ENCODE measurements at places on chromosomes 3 and 15.

- DNase-seq, result no peak
Measured at GRCh38 chr3:197599089-197599765, 43.5 kb upstream of the BDH1 start.

- DNase-seq, result no peak
Measured at GRCh38 chr3:157065201-157065600, 94.7 kb downstream of the CCNL1 start.

DNA sequence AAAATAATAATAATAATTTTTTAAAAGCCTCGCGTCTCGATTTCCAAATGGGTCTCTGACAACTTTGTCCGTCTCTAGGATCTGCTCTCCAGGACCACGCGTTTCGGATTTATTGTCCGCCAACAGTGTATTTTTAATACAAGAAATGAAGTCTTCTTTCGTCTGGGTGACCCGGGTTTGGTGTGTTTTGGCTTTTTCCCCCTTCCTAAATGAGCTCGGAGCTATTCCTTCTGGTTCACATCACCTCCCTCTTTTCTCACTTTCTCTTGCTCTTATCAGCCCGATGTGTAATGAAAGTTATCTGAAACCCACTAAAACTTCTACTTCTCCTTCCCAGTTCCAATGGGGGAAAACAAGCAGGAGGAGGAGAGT is 516.7 kb downstream of the MECOM start:
- no peak for DNase-seq

DNA sequence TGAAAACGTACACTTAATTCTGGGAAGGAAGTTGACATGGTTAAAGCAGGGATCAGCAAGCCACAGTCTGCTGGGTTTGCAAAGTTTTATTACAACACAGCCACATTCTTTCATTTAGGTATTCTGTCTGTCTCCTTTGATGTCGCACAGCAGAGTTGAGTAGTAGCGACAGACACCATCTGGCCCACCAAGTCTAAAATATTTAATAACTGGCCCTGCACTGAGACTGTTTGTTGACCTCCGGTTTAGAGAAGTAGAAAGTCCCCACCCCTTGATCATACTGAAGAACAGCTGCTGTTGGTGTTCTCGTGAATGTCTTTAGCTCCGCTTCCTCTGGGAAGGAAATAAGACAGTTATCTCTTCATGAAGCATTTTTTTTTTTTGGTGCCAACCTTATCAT is 66.2 kb downstream of the MCTP2 start:
- DNase-seq, result no peak

DNA sequence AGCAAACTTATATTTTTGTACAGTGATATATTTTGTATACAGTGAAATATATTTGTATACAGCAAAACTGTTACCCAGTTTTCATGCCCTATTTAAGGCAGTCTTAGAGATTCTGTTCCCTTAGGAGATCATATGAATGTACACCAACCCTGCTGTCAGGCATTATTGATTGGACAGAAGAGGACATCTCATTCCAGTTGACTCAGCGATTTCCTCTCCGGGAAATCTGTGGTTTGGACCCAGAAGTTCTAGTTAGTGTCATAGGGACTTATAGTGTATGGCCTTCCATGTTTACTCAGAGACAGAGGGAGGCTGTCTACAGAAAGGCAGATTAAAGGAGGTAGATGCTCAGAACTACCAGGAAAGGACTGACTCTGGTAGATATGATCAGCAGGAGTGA is 318.8 kb upstream of the KCNMB2 start:
- DNase-seq, result no peak

GRCh38 chr3:44659434-44659833 is 10.9 kb downstream of the ZNF35 start:
- no peak for DNase-seq

DNA sequence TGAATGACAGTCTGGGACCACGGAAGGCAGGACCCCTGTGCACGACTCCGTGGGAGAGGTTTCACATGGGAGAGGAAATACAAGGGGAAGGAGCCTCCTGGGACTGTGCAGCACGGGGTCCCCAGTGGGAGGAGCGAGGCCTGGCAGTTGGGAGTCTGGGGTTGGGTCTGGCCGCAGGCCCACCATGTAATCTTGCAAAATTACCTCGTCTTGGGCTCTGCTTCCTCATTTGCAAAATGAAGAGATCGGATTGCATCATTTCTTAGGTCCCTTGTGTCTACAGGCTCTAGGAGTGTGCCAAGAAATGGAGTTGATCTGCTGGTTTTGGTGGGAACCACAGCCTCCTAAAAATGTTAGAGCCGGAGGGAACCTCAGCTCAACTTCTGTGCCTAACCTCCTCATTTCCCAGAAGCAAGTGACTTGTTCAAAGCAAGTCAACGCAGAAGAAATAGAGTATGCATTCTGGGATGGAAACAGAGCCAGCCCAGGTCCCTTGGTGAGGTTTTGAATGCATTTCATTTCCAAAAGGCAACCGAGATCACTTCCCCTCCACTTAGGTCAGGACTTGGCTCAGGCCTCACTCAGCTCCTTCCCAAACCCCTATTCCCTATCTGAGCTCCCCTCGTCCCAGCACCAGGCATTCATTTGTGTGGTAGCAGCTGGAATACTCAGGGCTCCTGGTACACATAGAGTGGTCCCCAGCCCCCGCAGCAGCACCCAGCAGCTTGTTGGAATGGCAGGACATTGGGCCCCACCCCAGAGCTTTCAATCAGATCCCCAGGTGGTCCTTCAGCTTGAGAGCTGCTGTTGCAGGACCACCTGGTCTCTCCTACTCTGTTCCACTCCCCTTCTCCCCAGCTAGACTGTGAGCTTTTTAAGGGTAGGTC is 267.7 kb downstream of the XXYLT1 start:
- DNase-seq, result no peak

DNA sequence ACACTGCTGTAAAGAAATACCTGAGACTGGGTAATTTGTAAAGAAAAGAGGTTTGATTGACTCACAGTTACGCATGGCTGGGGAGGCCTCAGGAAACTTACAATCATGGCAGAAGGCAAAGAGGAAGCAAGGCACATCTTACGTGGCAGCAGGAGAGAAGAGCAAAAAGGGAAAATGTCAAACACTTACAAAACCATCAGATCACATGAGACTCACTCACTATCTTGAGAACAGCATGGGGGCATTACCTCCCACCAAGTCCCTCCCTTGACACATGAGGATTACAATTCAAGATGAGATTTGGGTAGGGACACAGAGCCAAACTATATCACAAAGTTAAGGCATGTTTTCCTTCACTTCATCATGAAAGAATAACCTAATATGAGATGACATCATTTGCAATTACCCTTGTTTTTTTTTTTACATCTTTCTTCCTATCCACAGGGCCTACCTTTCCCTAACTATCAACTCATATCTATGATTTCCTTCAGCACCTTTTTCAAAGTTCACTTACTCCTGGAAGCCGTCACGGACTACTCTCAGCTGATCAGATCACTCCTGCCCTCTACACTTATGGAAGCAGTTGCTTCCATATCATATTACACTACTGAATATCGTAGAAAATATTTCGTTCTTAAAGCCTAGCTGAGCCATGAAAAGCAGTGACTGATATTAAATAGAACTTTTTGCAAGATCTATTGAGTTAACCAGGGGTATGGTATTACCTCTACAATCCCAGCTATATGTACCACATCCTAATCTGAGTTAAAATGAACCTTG is 25.5 kb upstream of the ATP8B4 start:
- no peak for DNase-seq

DNA sequence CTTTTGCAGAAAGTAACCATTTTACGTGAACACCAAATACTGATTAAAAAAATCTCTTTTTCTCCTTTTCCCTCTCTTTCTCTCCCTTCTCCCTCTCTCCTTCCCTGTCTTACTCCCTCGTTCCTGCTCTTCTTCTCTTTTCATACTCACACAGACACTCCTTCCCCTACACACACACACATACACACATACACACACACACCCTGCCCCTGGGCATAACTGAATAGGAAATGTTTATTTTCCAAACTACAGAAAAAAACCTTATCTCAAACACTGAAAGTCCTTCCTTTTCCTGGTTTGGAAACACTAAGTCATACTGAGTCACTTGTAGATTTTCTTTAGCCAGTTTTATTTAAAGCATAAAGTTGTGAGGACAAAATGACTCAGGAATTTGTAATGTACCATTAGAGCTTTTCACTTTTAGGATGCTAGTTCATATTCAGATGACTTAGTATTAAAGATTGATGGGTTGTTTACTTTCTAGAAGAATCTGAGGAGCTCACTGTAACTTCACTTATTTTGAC is 62.4 kb downstream of the MBNL1 start:
- no peak for DNase-seq

All from C1 segment of cervical spinal cord (tissue), 14 donors.